ENCODE measurements at places on chromosomes 13 and 19. TPM values are rescaled to one million over a fixed set of nuclear protein-coding genes. Genes with fewer than 3 reads are reported as not detected.

DNA sequence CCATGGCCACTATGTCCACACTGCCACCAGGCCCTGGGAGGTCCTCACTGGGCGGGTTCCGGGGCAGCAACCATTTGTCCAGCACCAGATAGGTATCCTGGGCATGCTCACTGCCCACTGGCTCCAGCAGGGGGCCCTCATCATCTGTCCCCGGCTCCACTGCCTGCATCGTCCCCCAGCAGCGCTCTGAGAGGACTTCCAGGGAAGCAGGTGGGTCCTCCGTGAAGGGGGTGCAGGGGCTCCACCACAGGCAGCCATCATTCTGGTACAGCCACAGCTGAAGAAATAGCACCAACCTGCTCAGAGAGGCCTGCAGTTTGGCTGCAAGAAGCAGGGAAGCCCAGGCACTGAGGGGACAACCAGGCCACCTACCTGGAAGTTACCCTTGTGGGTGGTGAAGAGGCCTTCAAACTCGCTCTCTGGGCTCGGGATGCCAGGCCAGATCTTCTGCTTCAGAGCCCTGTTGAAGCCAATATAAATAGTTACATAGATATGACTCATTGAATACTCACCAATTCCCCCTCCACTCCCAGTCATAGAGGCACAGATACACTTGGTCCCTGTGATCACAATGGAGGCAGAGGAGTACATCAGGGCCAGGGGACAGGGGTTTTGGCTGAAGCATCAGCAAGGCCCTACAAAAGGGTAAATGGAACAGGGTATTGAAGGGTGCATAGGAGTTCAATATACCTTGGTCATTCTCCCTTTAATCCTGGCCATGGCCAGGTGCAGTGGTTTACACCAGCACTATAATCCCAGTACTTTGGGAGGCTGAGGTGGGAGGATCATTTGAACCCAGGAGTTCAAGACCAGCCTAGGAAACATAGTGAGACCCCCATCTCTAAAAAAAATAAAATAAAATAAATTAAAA is 4.1 kb downstream of the SWSAP1 start:
- peak; percentile 98 for DNase-seq

DNA sequence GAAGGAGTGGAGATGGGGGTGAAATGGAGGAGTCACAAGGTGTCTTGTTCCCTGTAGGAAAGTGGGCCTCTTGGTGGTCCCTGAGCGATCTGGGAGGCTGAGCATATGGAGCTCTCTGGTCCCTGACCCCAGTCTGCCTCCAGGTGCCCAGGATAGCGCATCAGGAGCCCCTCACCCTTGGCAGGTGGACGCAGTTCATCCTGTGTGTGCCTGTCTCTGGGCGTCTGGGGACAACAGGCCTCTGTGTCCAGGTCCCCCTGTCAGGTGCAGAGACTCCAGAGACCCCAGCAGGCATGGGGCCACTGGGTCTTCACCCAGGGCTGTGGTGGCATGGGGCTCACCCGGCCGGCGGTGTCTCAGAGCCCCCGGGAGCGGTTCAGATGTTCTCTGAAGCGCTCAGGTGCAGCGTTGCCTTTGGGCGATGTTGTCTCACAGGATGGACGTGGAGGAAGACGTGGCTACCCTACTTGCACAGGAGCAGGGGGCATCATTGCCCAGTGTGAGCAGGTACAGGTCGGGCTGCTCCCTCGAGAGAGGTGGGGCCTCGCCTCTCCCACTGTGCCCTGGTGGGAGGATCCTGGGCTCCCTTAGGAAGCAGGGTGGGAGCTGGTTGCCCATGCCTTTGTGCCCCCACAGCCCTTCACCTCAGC is 58.1 kb upstream of the TPM4 start:
- DNase-seq: peak; percentile 56

DNA sequence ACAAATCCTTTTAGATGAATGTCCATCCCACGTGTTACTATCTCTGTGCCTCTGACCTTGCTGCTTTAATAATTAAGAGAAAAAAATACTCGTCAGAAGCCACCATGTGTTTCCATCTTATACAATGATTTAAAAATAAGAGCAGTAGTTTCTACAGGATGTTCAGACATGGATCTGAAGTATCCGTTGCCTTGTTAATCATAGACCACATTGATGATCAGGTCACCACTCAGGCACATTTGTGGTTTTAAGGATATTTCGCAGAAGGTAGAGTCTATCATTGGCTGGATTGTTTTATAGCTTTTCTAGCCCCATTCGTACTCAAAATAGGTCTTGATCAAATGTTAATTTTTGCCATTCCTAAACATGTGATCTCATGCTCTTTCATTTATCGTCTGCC is 710.0 kb upstream of the ARGLU1 start:
- no peak for DNase-seq

DNA sequence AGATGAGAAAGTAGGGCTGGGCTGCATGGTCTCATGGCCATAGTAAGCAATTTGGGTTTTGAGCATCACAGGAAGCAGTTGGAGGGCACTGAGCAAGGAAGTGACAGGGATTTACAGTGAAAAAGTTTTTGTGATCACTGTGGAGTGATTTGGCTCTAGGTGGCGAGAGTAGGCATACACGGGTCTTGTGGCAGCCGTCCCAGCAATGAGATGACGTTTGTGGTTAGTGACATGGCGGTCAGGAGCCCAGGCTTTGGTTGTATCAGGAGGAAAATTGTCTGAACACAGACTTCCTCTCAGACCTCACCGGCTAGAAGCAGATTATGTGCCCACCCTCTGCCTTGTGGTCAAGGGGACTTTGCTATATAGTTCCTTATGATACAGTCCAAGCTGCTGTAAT is 3.3 kb downstream of the ZNF444 start:
- DNase-seq: peak; percentile 90

GRCh38 chr13:49214917-49215376 is 5.2 kb upstream of the MLNR start:
- no peak for DNase-seq

DNA sequence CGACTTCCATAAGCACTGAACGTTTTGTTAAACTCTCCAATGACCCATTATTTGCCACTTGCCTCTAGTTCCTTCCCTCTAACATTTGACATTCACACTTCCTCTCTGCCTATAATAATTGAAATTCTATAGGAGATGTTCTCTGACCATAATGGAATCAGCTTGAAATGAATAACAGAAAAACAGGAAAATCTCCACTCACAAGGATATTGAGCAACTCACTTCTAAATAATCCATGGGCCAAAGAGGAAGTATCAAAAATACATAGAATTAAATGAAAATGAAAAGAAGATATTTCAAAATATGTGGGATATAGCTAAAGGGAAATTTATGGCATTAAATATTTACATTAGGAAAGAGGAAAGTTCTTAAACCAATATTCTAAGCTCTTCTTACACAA is 3.4 kb upstream of the FCGBP start:
- DNase-seq: no peak

- peak; percentile 85 for DNase-seq
These were observed 2.1 kb downstream of the ACTN4 start for GRCh38 chr19:38649305-38650171.

Gene VSTM1
- not detected for total RNA-seq

Gene PLIN4
- under 0.01 TPM for total RNA-seq

Gene CSNK1A1L
- total RNA-seq: not detected

Gene FREM2
- not detected for total RNA-seq

Gene CPB2
- not detected for total RNA-seq

All from osteoblast (primary cell).